Spleen (tissue), 13 donors: ENCODE measurements at places on chromosomes 3 and 15.

- DNase-seq, result no peak
Observed at GRCh38 chr3:100606894-100607512, 2.4 kb upstream of the ADGRG7 start.

DNA sequence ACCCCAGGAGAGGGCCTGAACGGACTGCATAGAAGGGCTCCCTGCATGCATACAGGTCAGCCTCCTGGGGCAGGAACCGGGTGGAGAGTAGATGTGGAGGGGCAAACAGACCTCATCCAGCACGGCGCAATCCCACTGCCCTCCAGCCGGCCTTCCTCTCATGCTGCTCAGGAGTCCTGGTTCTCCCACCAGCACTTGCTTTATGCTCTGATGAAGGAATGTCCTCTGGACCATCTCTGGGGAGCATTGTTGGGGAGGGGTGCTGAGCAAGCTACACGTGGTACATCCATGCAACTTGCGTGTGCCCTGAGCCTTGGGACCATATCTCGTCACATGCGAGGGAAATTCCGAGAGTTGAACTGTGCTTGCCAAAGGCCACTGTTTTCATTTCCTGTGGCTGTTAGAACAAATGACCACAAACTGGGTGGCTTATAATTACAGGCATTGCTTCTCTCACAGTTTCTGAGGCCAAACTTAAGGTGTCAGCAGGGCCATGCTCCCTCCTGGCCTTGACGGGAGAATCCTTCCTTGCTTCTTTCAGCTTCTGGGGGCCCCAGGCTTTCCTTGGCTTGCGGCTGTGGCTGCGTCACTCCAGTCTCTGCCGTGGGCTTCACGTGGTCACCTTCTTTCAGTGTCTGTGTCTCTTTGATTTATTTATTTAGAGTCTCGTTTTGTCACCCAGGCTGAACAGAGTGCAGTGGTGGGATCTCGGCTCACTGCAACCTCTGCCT lies 12.2 kb downstream of the SELENOS start:
- peak; percentile 62 for DNase-seq

DNA sequence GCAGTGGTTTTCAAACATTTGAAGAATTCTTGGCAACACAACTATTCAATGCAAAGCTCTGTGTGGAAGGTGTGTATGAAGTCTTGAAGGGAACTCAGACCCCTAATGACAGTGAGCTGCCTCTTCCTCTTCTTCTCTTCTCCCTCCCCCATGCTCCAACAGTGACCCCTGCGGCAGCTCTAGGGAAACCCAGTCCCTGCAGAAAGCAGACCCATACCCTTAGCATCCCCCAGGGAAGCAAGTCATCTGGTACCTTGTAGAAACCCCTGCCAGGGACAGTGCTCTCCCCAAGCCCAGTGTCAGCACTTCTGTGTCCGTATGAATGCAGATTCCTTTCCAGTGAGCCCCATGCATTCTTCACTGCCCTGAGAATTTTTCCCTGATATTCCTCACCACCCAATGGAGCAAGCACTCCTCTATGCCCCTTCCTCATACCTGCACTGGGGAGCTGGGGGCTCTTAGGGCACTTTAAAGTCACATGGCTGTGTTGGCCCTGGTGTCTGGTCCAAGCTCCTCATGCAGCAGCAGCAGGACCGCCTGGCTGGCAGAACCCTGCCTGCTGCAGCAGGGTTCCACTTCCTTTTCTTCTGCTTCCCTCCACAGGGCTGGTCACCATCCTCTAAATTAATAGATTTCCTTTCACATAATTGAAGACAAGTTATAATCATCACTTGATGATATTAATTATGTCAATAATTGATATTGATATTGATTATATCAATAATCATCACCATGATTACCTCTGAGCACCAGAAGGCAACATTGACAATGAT lies 442.5 kb downstream of the EPHB1 start:
- no peak for DNase-seq

- DNase-seq, result peak; percentile 42
Observed at GRCh38 chr3:43786102-43786501, 95.4 kb downstream of the ABHD5 start.
